ENCODE measurements at places on chromosomes 5 and 9.

GRCh38 chr5:77358255-77359205, 133.6 kb downstream of the WDR41 start:
- no peak for DNase-seq

DNA sequence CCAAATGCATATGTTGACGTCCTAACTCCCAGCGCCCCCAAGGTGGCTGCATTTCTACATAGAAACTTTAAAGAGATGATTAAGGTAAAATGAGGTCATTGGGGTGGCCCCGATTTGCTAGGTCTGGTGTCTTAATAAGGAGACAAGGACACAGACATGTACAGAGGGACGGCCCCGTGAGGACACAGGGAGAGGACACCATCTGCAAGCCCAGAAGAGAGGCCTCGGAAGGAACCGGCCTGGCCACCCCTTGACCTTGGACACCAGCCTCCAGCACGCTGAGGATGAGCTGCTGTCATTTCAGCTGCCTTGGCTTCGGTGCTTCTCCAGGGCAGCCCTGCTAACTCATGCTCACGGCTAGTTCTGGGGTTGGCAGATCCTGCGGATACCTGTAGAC, 73.2 kb downstream of the MRPL36 start:
- DNase-seq: no peak

DNA sequence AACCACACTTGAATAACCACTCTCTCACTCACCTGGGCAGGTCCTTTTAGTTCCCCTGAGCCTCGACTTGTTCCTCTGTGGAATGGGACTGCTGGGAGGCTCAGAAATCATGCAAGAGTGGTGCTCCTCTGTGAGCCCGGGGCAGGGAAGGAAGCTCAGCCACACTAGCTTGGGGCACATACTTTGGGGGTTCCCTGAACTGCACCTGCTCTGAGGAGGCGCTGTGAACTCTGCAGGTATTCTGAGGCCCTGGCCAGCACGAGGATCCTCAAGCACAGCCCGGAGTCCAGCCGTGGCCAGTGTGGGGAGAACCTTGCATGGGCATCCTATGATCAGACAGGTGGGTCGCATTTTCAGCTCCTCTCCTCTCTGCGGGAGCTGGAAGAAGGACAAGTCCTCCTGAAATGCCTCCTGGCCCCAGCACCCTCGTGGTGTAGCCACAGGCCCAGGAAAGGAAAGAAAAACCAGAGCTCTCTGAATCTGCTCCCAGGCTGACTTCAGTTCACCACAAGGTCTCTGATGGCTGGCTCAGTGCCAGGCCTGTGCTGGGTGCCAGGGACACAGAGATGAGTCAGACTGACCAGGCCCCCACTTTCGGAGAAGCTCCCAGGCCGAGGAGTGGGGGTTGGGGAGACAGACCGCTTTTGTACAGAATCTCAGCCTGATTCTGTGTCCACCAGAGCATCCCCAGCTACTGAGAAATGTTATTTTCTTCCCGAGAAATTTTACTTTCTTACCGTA, 11.9 kb downstream of the GLIPR2 start:
- peak; percentile 61 for DNase-seq

GRCh38 chr5:112119508-112119907, 299.6 kb downstream of the EPB41L4A start:
- DNase-seq: no peak

GRCh38 chr5:25119650-25120049, 474.9 kb upstream of the CDH10 start:
- DNase-seq: no peak

GRCh38 chr5:141558150-141558549, 60.6 kb downstream of the DIAPH1 start:
- no peak for DNase-seq

DNA sequence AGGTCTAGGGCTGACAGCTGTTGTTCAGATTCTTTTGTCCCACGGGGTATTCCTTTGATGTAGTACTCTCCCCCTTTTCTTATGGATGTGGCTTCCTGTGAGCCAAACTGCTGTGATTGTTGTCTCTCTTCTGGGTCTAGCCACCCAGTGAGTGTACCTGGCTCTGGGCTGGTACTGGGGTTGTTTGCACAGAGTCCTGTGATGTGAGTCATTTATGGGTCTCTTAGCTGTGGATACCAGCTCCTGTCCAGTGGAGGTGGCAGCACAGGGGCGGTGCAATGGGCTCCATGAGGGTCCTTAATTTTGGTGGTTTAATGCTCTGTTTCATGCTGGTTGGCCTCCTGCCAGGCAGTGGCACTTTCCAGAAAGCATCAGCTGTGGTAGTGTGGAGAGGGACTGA, 161.3 kb downstream of the CAVIN4 start:
- no peak for DNase-seq

DNA sequence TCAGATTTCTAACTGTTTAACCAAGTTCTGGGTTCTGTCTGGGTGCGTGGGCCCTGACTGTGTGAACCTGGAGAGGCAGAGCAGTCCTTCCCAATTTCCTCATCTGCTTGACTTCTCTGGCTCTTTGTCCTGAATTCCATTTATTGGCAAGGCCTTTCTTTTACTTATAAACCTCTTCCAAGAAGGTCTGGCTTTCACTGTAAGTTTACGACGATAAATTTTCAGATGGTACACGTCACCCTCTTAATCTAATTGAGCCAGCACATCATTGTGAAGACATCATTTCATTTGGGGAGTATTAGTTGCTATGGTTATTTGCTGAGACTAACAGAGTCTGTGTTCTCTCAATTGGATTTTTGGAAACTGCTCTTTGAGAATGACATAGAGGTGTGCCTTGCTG, 92.4 kb downstream of the ARHGAP26 start:
- no peak for DNase-seq

DNA sequence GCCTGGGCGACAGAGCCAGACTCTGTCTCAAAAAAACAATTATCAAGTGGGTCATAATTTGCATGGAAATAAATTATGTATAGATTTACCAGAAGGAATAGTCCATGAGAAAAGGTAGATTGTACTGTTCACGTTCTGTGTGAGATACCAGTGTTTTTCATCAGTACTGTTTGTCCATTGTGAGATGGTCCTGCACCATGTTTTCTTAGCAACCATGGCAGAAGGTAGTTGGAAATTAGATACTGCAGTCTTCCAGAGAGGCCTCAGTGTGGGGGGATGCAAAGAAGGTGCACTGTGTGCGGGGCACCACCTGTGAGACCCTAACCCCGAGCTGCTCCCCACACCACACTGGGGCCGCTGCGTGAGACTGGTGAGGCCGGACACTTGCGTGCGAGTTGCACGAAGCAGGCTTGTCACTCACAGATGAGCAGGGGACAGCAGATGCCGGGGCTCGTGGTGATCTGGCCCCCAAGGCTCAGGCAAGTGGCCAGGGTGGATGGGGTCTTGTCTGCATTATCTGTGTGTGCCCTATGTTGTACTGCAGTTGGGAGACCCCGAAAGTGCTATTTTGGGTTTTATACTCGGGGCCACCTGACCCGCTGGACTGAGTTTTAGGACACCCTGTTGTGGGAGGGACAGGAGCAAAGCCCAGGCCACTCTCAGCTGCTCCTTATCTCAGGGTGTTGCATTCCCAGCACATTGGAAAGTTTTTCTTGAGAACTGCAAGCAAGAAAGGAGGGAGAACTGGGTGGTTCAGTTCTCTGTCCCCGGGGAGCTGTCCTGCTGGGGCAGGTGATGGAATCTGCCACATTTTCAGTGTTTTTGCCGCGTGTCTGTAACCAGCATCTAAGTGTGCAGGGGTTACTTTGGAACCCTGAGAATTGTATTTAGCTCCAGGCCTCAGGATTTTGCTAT, 61.9 kb downstream of the EHMT1 start:
- no peak for DNase-seq

- DNase-seq: no peak
Measured at GRCh38 chr5:177607115-177607451, 7.2 kb downstream of the B4GALT7 start.

GRCh38 chr9:99488131-99489059, 266.3 kb downstream of the SEC61B start:
- DNase-seq: no peak

DNA sequence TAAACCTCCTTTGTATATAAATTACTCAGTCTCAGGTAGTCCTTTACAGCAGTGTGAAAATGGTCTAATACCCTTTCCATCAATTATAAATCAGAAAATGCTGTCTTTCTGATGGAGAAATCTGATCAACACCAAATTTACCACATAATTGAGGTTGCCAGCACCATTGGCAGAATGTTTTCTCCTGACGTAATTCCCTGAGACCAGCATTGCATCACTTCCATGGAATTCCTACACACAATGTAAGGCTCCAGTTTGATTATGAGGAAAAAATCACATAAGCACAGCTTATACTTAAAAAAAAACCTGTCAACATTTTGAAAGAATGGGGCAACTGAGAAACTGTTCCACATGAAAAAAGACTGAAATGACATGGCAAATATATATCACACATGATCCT, 618.7 kb upstream of the CDH6 start:
- DNase-seq: no peak

DNA sequence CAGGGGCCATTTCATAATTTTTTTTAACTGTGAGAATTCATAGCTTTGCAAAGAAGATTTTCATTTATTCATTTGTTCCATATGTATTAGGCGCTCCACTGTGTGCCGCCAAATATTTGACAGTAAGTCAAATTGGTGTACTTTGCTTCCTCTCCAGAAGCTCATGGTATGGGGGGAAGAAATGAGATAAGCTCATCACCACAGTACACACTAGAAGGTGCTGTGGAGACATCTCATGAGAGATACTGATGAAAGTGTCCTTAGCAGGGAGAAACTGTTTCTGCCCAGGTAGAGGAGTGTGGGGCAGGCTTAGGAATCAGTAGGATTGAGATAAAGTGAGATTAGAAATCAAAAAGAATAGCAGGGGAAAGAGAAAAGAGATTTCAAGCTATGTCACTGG, 136.2 kb downstream of the CDH6 start:
- no peak for DNase-seq

DNA sequence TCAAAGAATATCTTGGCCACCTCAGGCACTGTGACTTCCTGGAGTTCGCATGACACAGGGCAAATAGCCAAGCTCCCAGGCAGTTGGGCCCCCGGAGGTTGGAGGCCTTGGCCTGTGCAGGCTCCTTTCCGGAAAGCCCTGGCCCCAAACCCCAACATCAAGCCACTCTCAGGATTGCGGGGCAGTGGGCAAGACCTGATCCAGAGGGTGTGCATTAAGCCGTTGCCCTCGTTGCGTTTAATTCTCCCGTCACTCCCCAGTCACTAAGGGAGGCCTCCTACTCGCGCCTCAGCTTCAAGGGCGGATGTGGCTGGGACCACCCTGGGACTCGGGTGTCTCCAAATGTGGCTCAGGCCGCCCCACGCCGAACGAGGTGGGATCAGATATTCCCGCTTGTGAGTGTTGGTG, 60.1 kb downstream of the TMEM174 start:
- DNase-seq: no peak

DNA sequence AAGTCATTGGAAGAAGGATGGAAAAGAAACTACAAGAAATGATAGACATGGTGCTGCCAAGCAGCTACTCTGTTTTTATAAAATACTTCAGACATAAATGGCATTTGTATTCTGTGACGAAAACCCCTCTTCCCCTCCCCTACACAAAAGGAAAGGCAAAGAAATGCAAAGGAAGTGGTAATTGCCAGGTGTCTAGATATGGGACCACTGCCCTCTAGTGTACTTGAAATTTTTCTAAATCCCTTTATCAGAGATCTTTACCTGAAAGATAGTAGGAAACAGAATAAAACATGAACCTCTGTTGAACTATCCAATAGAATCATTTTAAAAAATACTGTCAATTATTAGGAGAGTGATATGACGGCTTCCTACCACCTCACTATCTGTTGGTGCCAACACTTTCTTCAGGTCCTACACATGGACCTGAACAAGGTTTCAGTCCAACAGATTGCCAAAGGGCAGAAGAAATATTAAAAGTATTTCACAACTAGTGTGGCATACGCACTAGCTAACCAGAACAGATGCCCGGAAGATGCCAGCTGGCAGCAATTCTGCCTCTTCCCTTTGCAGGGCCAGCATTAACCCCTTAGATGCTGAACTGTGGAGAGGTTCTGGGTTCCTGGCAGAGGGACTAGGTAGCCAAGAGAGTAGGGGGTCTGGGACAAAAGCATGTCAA, 104.1 kb downstream of the TSSK1B start:
- DNase-seq: no peak

- no peak for DNase-seq
Measured at GRCh38 chr5:16712178-16712577, 95.4 kb upstream of the RETREG1 start.

GRCh38 chr9:130328349-130328801, 62.8 kb downstream of the HMCN2 start:
- no peak for DNase-seq

DNA sequence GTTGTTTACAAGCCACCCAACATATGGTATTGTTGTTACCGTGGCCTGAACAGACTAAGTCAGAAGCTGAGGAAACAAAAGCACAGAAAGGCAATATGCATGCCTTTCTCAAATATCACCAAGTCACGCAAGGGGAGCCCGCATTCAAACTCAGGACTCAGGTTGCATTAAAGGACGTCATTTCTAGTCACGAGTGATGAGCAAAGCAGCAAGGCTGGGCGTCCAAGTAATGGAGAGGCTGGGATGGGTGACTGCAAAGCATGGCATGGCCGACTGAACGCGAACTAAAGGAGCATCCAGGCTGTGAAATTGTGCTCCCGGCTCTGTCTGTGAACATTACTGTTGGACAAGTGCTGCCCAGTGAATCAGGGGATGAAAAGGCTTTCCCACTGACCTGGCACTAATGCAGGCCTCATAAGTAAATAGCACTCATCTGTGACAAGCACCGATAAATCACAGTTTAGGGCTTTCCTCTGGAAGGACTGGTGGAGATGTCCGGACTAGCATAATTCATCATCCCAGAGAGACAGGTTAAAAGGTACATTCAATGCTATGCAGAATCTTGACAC, 202.8 kb downstream of the SPOCK1 start:
- no peak for DNase-seq

GRCh38 chr9:133708246-133709014, 29.7 kb downstream of the SARDH start:
- DNase-seq: no peak

DNA sequence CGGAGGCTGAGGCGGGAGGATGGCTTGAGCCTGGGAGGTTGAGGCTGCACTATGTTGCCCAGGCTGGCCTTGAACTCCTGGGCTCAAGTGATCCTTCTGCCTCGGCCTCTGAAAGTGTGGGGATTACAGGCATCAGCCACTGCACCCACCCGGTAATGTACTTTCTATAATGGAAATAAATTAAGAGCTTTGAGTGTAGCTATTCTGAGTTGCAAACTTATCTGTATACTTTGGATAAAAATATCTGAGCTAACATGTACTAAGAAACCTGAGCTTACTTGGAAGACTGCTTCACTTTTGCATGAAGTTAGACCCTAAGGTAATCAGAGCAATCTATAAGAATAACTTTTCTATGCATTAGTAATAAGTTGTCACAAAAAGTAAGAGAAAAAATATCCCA, 50.0 kb downstream of the UNC13B start:
- no peak for DNase-seq

- DNase-seq: no peak
Measured at GRCh38 chr5:76104027-76104426, 20.8 kb downstream of the SV2C start.

DNA sequence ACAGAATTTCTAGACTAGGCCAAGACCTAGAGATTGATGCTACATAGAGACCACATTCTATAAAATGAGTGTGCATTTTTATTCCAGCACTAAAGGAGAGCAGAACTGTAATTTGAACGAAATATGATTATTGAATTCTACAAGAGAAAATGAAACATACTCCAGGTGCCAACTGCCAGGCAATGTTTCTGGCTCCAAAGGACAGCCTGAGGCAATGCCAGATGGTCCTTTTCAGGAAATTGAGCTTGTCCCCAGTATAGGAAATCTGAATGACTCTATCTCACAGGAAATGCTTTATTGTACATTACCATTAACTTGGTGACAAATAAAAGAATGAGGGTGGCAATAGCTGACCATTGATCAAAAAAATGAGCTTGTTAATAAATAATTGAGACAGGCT, 28.8 kb upstream of the RASGRF2 start:
- no peak for DNase-seq

- DNase-seq: no peak
Measured at GRCh38 chr5:149353911-149354310, 3.9 kb upstream of the PCYOX1L start.

Data from stimulated activated CD8-positive, alpha-beta memory T cell treated with anti-CD3 and anti-CD28 coated beads, Interleukin-4, amount 100 ng/mL, for 4 hours (primary cell).